ENCODE measurements at places on chromosomes 3 and 15.
A peak's percentile ranks its signal among the peaks of the same experiment; 100 is the strongest.

GRCh38 chr3:182618981-182619591 is 174.2 kb upstream of the ATP11B start:
- no peak for DNase-seq

DNA sequence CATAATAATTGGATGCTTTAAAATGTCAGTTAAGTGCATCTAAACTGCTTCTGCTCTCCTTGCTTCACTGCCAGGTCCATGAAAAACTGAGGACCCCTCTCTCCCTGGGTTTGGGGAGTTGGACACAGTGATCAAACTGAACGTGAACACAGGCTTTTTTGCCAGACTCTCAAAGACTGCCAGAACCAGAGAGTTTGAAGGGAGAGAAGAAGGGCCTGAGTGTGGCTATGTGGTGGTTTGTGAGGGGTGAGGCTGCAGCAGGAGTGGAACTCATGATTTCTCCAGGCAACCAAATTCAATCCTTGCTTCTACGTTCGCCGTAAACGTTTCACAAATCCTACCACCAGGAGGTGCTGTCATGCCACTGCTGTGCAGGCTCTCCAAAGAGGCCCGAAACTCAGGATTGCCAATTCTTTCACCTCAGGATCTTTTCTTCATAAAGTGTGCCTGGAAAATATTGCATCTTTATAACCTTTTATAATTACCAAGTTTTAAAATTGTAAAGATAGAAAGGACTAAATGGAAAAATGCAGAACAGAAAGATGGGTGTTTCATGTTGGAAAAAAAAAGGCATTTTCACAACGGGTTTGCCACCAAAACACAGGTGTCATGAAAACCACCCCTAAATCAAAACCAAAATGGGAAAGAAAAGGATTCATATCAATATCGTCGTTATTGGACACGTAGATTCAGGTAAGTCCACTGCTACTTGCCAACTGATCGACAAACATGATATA is 19.7 kb downstream of the TM4SF4 start:
- DNase-seq = peak; percentile 58

DNA sequence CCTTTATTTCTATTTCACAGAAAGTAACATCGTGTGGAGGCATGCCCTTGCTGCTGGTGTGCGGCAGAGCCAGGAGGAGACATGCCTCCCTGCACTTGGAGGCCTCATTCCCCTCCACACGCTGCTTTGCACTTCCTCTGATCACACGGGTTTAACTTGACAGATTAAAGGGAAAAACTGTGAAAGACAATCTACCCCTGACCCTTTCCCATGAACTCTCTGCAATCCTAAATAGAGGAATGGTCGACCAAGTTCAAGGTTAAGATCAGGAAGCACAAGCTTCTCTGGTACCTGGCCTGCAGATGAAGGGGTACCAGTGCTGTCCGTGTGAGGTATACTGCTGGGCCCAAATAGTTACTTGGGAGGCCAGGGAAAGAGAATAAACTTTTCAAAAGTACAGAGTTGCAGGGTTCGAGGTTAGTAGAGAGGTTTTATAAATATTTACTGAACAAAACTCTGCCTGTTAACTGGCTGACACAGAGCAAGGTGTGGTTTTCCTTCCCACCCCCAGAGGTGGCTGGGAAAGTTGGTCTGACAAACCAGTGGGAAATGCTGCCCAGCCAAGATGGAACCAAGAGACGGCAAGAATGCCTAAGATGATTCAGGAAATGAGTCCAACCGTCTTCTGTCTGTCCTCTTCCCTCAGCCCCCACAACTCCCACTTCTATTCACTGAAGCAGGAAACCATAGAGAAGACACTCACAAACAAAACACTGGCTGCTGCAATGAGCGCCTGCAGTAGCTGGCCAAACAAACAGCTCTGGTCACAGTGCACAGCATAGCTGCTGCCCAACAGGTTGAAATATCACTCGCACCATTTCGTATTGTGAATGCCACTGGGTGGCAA is 79.6 kb downstream of the IGF2BP2 start:
- DNase-seq = no peak

DNA sequence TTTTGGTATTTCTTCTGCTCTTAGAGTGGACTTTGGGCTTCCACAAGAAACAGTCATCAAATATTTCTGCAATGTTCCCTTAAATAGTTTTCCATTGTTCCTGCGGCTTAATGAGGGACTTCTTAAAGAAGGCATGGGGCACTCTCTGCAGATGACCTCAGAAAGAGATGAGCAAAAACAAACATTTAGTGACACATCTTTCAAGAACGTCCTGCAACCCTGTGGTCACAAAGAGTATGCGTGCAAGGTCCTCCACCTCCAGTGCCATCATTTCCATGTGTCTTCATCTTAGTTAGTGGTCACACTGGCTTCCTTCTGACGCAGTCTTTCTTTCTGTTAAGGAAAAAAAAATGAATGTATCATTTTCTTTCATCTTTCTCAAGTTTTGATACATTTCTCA is 56.2 kb downstream of the GREM1 start:
- no peak for DNase-seq

GRCh38 chr3:72082776-72083462 is 298.0 kb upstream of the PROK2 start:
- DNase-seq = no peak

DNA sequence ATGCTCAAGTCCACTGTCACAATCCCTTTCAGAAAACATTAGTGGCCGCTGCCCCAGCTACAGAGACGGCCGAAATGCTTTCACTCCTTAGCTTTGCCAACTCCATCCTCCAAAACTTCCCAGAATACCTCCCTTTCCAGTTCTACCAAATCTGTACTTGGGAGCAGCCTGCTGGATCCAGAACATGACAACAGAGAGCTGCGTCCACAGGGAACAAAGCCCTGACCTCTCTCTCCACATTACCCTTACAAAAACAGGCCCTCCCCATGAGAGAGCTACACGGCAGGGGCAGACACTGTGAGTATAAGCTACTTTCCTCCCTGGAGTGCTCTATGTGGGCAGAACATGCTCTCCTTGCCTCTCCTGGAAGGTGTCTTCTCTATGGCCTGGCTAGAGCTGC is 6.3 kb downstream of the RBM15B start:
- no peak for DNase-seq

GRCh38 chr3:30471796-30472489 is 134.5 kb upstream of the TGFBR2 start:
- DNase-seq = no peak

GRCh38 chr3:48280881-48281280 is 40.0 kb downstream of the ZNF589 start:
- DNase-seq = no peak

DNA sequence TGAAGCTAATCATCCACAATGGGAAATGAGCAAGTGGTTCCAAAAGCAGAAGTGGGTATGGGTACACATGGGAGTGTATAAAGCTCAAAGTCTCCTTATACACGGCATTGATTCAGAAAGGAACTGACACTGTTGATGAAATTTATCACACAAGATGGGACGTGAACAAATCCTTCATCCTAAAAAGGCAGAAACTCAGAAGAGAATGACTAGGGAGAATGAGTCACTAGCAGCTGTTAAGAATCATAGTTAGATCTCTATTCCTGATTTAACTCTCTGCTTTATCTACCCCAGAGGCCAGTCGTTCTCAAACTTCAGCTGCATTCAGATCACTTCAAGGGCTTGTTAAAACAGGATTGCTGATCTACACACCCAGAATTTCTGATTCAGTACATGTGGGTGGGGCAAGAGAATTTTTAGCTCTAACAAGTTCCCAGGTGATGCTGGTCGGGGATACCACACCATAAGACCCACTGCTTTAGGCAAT is 97.7 kb upstream of the PHLDB2 start:
- no peak for DNase-seq

DNA sequence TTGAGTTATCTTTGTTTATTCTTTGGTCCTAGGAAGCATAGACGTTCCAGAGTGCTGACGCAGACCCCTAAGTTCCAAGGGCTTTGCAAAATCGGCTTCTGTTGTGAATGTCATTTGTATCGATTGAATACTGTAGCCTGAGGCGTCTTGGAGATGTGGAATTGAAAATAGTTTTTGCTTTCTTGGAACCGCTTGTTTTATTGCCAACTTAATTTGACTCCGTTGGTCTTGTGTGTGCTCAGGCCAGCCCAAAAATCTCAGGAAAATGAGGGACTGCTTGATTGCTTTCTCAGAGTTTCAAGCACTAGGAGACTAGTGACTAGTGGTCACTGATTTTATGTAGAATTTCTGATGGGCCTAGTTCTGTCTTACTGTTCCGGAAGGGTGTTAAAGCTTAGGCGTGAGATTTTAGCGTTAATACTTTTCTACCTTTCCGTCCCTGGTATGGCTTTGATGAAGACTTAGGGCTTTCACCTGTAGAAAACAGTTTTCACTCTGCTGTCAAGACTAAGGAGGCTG is 263 bp upstream of the UTS2B start:
- DNase-seq = no peak

DNA sequence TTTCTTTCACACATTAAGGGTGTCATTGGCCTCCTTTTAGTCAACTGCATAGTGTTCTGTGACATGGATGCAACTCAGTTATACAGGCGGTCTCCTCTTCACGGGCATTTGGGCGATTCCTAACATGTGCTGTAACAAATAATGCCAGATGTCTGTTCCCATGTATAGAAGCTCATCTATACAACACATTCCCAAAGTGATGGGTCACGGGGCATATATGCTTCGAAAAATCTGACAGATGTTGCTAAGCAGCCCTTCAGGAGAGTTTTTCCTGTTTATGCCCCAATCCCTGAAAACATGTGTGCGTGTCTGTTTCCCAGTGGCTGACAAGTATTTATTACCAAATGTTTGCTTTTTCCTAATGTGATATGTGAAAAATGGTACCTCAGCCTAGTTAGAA is 25.8 kb downstream of the LRRK1 start:
- no peak for DNase-seq

DNA sequence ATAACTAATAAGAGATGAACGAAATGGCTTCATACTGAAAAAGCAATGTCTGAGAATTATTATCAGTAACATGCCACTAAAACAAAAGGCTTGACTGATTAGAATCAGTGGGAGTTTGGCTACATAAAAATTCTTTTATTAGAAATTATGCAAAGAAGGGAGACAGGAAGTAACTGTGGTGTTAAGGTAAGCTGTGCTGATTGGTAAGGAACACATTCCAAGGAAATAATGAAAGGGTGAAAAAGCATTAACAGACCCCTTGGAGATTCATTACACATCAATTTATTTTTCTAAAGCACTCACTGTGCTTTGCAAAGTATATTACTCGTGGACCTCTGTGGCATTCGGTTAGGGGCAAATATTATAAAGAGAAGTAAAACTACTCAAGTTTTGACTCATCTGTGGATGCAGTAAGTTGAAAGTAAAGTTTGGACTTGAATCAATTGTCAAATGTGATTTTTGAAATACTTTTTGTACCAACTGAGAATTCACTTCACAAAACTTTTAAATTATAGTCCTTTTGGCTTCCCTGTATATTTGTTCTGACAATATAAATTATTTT is 176.1 kb upstream of the ZPLD1 start:
- no peak for DNase-seq

DNA sequence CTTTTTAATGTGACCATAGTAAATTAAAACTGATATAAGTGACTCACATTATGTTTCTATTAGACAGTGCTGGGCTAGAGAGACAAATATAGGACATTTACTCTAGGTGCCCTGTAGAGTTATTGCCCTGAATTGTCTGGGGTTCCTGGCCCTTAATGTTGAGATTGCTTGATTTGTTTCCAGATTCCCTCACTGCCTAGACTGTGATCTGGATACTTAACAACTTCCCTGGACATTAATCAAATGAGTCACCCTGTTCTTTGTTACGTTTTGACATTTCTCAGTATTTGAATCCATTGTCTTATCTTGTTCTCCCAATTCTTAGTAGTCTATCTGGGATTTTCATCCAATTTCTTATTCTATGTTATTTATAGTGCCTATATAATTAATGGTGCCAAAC is 65.8 kb downstream of the DTWD1 start:
- no peak for DNase-seq

GRCh38 chr3:38689774-38690173 is 40.3 kb upstream of the SCN5A start:
- no peak for DNase-seq

- no peak for DNase-seq
Measured at GRCh38 chr3:107841831-107842230, 249.0 kb downstream of the CD47 start.

DNA sequence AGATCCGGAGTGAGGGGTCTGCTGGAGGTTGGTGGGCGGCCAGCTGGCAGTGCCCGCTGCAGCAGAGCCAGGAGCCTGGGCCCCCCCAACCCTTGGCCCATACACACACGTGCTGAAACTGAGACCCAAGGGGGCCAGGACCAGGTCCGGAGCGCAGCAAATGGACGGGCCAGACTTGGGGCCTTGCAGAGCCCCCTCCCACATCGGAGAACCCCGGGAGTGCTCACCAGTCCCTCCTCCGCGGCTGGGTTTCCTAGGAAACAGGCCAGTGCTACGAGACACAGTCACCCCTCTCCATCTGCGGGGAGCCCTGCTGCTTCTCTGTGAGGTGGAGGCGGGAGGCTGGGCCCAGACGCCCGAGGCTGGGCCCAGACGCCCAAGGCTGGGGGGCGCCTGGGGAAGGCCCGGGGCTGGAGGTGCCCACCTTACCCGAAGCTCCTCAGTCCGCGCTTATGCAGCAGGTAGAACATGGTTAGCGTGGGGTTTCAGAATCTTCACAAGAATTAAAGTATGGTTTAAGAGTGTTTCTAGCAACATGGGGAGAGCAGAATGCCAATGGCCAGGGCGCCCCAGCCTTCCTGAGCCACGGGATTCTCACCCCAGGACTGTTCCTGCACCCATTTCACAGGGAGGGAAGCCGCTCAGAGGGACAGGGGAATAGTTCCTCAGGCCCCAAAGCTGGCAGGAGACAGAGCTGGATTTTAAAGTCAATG is 135.0 kb upstream of the PRR20G start:
- no peak for DNase-seq

- no peak for DNase-seq
Measured at GRCh38 chr3:172749230-172749965, 1.1 kb upstream of the ECT2 start.

- peak; percentile 45 for DNase-seq
Measured at GRCh38 chr15:29570121-29570947, 251.9 kb downstream of the TJP1 start.

DNA sequence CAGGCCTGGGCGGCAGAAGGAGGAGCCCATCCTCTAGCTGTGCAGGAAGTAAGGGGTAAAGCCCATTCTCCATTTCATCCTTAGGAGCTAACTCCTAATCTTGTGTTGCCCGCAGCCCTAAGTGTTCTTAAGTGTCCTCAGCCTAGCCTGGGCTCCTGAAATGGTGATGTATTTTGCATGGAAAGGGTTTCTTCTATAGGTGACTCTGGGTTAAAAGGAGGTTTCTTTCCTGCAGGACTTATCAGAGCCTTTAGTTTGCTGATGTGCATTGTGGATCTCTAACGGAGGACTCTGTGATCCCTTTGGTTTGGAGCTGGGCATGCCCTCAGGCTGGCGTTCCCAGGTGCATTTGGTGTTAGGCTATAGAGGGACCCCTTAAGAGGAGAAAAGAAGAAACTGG is 48.5 kb upstream of the TRPM1 start:
- no peak for DNase-seq

All from NCI-H524 (cell line).